NCI-H1092 treated with DMSO at 0.1 percent for 48 hours (cell line): ENCODE measurements at places on chromosomes 16 and 17.
A peak's percentile ranks its signal among the peaks of the same experiment; 100 is the strongest.

- no peak for DNase-seq
These were observed 5.3 kb upstream of the NF1 start for GRCh38 chr17:31089471-31089870.

DNA sequence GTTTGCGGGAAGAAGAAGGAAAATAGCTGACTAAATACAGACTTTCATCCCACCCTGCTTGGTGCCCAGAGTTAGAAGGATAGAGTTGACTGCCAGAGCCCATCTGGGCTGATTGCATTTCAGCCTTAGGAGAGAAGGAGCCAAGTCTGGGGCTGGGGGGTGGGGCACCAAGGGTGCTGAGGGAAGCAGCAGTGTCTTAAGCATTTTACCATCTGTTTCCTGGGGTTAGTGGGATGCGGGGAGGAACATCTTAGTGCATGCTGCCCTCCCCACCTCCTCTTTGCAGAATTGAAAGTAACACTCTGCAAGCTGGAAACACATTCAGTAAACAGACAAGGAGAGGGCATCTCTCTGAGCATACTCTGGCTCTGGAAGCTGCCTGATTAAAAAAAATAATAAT lies 1.5 kb upstream of the ARL5C start:
- no peak for DNase-seq

DNA sequence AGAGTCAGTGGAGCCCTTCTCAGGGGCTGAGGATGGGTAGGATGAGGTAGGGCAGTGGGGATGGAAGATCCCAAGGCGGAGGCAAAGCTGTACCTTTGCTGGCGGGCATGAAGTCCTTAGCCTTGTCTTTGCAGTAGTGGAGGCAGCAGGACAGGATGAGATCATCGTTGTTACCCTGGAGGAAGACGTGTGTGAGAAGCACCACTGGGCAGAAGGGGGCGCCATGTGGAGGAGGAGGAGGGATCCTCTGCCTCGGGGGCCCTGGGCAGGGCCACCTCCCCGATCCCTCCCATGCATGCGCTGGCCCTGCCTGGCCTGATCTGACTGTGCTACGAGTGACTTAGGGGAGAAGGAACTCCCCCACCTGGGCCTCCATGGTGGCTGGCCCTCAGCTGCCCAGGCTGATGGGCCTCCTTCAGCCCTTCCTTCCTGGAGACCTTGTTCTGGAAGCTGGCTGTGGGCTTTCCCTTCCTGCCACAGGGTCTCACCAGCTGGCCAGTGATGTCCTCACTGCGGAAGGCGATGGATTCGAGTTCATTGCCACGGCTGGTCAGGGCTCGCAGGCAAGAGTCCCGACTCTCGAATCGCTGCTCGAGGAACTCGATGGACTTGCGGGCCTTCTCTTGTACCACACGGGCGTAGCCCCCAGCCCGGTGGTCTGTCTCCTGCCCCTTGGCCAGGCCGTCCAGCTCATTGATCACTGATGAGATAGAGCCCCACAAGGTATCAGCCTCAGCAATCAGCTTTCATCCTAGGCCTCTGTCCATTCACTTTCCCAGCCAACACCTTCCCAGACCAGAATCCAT lies 10.3 kb downstream of the HIC1 start:
- DNase-seq, result no peak

DNA sequence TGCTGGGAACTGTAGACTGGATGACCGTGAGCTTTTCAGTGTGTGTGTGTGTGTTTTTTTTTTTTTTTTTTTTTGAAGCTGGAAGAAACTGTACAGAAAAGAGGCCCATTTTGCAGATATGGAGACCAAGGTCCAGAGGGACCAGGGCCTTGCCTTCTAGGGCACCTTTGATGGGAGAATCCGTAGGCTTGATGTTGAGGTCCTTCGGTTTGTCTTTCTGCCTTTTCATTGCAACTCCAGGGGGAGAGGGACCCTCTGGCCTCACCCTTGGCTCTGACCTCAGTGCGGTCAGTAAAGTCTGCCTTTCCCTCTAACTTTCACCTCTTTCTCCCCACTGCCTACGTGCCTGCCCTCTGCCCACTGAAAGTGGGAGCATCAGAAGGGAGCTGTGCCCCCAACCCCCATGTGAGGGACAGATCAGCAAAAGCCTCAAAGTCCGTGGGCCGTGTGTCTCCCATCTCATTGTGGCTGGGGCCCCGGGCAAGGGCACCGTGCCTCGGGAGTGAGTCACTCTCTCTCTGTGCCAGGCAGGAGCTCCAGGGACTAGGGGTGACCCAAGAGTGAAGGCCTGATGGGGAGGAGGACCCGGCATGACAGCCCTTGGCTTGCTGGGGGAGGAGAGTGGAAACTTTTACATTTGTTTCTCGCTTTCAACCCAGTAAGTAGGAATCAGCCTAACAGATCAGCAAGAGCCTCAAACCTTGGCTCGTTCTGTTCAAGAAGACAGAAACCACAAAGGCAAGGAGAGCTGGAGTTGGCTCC lies 123.6 kb downstream of the CMIP start:
- no peak for DNase-seq

- peak; percentile 17 for DNase-seq
These were observed at the start of gene CNTNAP4 for GRCh38 chr16:76276745-76277438. CNTNAP4 (plus strand) TSS chr16:76277401; CDS start chr16:76277663, 262 bp downstream.

DNA sequence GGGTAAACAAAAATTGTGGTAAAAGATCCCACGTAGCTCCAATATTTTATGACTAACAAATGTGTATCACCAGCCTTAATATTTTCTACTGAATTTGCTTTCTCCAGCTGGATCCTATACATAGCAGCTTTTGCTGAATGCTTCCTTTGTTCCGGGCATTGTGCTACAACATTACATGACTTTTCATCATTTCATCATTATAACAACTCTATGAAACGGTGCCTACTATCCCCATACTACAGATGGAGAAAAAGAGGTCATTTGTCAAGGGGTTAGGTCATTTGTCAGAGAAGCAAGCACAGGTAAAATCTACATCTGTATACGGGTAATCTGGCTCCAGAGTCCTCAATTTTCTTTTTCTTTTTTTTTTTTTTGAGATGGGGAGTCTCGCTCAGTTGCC lies 74.3 kb downstream of the KANSL1 start:
- no peak for DNase-seq

- DNase-seq, result peak; percentile 82
These were observed at the start of gene SCRN2 for GRCh38 chr17:47840742-47841487. SCRN2 (minus strand) TSS chr17:47841273; CDS start chr17:47840843, 430 bp downstream.

GRCh38 chr17:29012535-29012934 lies 6.7 kb upstream of the SEZ6 start:
- no peak for DNase-seq

DNA sequence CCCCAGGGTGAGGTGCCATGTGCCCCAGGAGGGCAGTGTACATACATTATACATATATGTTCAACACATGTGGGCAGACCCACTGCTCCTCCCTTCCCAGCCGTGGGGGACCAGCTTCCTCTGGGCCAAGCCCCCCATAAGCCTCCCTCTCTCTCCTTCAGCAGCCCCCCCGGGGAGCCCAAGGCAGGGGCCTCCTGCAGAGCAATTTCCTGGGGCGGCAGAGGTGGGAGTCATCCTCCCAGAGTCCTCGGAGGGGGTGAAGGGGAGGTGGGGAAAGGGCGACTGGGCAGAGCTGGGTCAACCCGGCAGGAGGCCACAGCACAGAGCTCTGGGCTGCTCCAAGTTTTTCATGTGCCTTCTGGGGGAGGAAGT lies 235.1 kb downstream of the ZNF423 start:
- no peak for DNase-seq

- no peak for DNase-seq
These were observed 607.1 kb downstream of the KCNJ2 start for GRCh38 chr17:70776441-70776840.

DNA sequence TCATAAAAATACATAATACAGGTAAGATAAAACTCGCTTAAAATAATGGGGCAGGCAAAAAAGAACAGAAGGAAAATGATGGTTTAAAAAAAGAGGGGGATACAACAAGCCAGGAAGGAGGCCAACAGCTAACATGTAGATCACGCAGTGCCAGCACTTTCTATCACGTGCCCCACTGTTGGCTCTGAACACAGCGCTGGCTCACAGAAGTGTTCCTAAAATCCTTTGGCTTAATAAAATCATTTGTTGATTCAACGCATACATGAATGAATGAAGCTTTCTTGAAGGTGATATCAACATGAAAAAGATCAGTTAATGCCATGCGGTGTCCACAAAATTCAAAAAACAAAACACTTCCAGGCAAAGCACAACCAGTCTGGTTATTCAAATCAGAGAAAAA lies 8.5 kb downstream of the ITGAE start:
- peak; percentile 28 for DNase-seq

GRCh38 chr17:58284613-58285421 lies 4.1 kb upstream of the MPO start:
- DNase-seq, result no peak

DNA sequence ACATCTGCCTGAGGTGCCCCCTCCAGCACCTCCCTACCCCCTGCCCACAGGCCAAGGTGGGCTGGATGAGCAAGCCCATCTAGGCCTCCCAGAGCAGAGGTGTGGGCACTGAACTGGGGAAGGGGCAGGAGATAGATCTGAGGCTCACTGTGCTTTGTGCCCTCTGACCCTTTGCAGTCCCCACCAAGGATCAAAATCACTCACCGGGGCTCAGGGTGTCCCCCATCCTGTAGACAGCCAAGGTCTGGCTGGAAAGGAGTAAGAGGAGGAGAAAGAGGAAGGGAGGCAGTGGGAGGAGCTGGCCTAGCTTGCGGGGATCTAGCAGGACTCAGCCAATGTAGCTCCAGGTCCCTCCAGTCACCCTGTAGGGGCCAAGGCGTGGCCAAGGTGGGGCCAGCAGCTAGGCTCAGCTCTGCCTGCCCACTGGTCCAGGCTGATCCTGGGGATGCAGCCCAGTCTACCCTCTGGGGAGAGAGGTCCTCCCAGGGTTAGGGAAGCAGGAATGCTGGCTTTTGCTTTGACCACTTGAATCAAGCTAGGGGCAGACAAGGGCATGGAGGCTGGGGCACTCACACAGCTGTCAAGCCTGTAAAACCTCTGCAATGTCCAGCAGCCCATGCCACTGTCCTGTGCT lies 1.8 kb downstream of the SLC12A4 start:
- no peak for DNase-seq

GRCh38 chr16:12160815-12161550 lies 184.4 kb downstream of the SNX29 start:
- DNase-seq, result no peak

- no peak for DNase-seq
These were observed at the start of gene C17orf107 for GRCh38 chr17:4899341-4900230. C17orf107 (plus strand) TSS chr17:4899536; CDS start chr17:4899763, 227 bp downstream.

DNA sequence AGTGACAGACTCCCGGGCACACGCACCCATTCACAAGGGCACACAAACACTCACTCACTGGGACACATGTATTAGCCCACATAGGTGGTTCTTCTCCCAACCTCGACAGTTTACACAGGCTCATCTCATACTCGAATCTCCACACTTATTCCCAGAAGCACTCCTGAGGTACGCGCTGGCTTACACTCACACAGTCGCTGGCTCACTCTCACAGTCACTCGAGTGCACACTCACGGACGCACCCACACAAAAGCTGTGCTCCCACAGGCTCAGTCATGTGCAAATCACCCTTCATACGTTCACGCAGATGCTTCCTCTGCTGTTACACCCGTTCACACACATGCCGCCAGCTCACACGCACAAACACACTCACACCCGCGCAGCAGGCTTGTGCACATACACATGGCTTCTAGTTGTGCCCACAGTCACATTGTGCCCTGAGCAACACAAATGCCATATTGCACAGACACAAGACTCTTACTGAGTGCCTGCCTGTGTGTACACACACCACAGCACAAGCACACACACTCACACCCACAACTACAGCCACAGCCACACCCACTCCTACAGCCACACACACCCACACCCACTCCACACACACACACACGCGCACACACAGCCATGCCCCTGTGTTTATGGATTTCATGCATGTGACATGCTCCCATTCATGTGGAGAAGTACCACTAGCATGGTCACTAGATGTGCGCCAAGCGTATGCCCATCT lies 8.4 kb upstream of the PRR29 start:
- DNase-seq, result no peak

GRCh38 chr17:77279448-77280303 lies 138.9 kb downstream of the SEC14L1 start:
- DNase-seq, result no peak

- peak; percentile 88 for DNase-seq
These were observed at the start of gene STUB1 for GRCh38 chr16:679814-680624. STUB1 (plus strand) TSS chr16:680410; CDS start chr16:680526, 116 bp downstream.

- no peak for DNase-seq
These were observed 367.2 kb downstream of the CDH13 start for GRCh38 chr16:82993926-82994325.

- no peak for DNase-seq
These were observed 1.2 kb upstream of the METTL26 start for GRCh38 chr16:637081-638018.

- DNase-seq, result peak; percentile 49
These were observed 623 bp downstream of the E4F1 start for GRCh38 chr16:2223942-2224486.

GRCh38 chr16:56716761-56717160 lies 13.2 kb upstream of the NUP93 start:
- DNase-seq, result no peak

DNA sequence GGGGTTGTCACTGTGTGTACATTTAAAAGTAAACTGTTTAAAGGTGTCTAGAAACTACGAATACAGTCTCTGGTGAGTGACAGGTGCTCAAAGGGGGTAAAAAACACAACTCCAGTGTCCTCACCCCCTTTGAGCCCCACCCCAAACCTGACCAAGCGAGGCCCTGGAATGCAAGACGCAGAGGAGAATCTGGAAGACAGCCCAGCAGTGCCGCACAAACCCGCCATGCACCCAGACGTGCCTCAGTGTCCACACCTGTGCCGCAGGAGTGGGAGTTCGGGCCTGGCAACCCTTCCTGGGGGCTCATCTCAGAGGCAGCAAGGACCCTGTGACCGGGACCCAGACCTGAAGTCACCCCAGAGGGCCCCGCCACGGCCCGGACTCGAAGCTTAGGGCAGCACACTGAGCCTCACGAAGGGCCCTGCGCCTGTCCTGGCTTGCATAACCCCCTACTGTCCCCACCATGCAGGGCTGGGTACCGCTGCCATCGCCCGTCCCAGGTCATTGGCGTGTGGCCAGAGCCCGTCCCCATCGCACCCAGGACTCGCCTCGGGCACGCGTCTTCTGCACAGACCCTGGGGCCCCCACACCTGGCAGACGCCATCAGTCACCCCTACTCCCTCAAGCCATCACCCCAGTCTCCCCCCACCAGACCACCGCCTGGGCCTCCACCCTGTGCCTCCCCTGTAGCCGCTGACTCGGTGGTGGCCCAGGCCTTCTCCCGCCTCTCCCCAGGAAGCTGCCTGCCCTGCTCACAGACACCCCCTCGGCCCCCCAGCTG lies 33.0 kb upstream of the ZC3H18 start:
- DNase-seq, result no peak

GRCh38 chr17:74964988-74965622 lies 7.5 kb downstream of the HID1 start:
- no peak for DNase-seq
